ENCODE measurements at places on chromosomes 6 and 20.
A peak's percentile ranks its signal among the peaks of the same experiment; 100 is the strongest.

- DNase-seq, result peak; percentile 21
Measured at GRCh38 chr6:37313723-37314486, 39.9 kb upstream of the RNF8 start.

GRCh38 chr6:25316626-25317025 lies 37.5 kb downstream of the CARMIL1 start:
- no peak for DNase-seq

- DNase-seq, result peak; percentile 24
Measured at GRCh38 chr20:46624946-46625345, 26.3 kb downstream of the SLC13A3 start.

DNA sequence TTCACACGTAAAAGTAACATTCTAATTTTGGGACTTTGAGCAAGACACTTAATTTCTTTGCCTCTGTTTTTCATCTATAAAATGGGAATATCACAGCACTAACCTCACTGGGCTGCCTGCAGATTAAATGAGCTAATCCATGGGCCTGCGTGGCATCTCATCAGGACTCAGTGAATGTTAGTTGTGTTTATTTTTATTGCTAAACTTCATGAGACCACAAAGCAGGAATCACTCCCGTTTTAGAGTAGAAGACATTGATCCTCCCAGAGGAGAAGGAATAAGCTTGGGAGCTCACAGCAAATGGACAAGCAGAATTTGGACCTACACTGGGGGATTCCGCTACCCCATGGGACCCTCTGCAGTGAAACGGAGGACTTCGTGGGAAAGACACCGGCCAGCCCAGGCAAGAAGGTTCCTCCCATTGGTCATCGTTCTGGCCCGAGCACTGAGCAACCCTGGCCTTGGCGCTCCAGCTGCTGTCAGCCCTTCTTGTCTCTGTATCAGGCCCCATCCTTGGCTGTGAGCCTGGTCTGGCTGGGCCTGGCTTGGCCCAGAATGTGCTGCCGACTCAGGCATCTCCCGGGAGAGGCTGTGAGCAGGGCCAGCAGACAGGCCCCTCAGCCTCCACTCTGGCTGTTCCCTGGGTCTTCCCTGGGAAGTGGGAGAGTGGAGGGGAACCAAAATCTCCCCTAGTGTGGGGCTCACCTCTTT lies 79.8 kb downstream of the NFATC2 start:
- DNase-seq, result no peak

GRCh38 chr6:113734982-113735381 lies 122.2 kb upstream of the MARCKS start:
- peak; percentile 75 for DNase-seq

DNA sequence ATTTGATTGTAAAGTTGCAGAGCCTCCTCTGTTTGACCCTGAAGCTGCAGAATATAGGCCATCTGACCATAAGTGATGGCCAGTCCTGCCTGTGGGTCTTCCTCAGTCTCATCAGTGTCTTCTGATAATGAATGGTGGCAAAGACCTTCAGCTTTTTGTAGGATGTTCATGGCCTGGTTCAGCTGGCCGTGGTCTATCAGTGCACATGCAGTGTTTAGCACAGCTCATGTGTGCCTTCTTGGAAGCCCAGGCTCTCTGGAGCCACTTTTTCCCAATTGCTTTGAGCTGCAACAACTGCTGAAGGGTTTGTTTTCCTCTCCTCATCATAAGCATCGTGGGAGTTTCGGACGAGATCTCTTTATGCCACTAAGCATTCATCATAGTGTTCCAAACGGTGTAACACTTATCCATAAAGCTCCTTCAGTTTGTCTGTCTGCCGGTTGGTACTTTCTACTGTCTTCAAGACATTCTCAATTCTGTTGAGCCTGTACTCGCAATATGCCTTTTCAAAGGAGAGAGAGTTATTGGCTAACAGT lies 70.1 kb upstream of the TULP4 start:
- no peak for DNase-seq

DNA sequence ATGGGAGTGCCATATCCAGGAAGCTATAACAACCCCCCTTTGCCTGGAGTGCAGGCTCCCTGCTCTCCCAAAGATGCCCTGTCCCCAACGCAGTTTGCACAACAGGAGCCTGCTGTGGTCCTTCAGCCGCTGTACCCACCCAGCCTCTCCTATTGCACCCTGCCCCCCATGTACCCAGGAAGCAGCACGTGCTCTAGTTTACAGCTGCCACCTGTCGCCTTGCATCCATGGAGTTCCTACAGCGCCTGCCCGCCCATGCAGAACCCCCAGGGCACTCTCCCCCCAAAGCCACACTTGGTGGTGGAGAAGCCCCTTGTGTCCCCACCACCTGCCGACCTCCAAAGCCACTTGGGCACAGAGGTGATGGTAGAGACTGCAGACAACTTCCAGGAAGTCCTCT lies 56.7 kb upstream of the TMEM181 start:
- DNase-seq, result no peak

GRCh38 chr6:138339024-138339423 lies 38.7 kb upstream of the SMIM28 start:
- no peak for DNase-seq

GRCh38 chr20:48405909-48406308 lies 421.9 kb downstream of the PREX1 start:
- peak; percentile 42 for DNase-seq

DNA sequence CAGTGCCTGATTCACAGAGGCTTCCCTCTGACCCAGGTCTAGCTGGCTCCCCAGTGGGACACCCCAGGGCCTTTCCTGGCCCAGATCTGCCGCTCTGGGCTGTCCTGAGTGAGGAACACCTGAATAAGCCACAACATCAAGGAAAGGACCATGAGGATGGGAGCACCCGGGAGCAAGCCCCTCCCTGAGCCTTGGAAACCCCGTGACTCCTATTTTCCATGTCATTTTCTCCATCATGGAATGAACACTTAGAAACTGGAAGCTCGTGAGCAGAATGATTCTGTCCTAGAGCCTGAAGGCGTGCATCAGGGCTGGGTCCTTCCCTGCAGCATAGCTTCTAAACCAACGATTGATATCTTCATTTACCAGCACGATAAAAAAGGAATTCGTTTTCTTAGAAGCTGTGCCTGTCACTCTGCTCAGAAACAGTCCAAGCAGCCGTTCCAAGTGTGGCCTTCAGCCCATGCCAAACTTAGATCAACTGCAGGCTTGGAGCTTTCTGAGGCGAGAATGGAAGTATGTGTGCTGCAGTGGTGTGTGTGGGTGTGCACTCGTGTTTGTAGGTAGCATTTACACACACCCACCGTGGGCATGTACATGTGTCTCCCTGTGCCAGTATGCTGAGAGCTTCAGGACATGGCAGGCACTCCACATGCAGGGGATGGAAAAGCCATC lies 83.2 kb upstream of the FOXC1 start:
- DNase-seq, result peak; percentile 11

- no peak for DNase-seq
Measured at GRCh38 chr6:90811596-90812226, 224.8 kb upstream of the MAP3K7 start.

GRCh38 chr20:32360333-32360634 lies 2.2 kb downstream of the ASXL1 start:
- DNase-seq, result no peak

DNA sequence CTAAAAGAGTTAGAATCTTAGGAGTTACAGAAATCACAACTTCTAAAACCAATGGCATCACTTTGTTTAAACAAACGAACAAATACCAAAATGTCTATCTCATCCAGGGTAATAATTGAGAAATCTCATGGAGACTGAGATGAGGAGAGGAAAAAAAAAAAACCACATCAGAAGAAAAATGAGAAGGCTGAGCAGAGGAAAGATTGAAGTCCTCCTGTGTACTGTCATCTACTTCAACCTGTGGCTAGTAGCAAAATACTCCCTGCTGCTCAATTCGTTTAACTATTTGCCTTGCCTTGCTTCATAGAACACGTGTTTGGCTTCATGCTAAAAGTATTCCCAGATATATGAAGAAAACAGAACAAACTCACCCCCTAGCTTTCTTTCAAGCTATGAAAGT lies 143.7 kb downstream of the PDE10A start:
- no peak for DNase-seq

DNA sequence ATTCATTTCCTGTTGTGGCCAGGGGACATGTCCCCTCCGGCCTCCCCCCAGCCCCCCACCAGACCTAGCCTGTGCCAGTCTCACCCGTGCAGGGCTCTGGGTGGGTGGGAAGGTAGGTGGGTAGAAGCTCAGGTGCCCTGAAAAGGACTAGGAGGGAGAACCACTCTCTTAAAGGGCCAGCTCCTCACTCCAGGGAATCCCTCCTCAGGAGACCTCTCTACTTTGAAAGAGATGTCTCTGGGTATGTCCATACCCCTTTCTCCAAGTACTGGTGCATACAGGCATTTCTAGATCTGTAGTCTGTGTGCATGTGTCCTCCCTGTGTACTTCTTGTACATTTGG lies 60.8 kb upstream of the EPB41L1 start:
- DNase-seq, result no peak

- DNase-seq, result no peak
Measured at GRCh38 chr6:114033606-114034005, 62.7 kb upstream of the HDAC2 start.

DNA sequence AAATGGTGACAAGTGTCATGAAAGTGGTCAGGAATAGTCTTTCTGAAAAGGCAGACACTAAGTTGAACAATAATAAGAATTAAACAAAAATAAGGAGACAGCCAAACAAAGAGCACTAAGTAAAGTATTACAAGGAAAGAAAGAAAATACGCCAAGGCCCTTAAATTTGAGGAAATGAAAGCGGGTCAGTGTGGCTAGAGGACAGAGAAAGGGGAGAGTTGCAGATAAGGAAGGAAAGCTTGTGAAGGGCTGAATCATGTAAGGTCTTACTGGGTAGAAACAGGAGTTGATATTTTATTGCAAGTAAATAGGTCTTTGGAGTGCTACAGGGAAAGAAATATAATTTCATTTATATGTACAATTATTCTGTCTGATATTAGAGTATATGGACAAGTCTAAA lies 732.1 kb downstream of the EPHA7 start:
- DNase-seq, result no peak

DNA sequence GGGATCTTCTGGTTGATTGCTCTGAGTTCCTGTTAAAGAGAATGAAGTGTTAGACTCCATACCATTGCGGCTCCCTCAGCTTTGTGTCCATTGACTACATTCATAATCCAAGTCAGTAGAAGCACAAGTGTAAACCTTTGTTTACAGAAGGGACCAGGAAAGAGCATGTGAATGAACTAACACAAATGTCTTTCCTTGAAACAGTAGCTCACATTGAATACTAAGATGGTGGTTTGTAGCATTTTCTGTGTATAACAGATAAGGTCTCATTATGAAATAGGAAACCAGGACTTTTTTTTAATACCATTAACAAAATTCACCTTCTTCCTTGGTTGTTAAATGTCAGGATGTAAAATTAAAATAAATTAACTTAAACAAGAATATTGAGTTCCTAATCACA lies 8.4 kb downstream of the STXBP5 start:
- DNase-seq, result no peak

GRCh38 chr20:532530-532929 lies 11.1 kb downstream of the CSNK2A1 start:
- no peak for DNase-seq

DNA sequence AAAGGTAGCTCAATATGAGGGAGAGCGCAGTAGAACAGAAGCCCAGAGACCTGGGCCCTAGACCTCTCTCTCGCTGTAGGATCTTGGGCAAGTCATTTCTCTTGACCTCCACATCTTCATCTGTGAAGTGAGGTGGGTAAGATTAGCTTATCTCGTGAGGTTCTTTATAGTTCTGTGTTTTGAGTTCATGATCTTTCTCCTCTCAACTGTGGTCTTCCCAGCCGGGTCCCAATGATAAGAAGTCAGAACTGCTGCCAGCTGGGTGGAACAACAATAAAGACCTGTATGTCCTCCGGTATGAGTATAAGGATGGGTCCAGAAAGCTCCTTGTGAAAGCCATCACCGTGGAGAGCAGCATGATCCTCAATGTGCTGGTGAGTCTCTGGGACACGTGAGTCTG lies 6.9 kb downstream of the PSMF1 start:
- no peak for DNase-seq

GRCh38 chr6:81766482-81767069 lies 14.1 kb upstream of the TENT5A start:
- DNase-seq, result peak; percentile 95

DNA sequence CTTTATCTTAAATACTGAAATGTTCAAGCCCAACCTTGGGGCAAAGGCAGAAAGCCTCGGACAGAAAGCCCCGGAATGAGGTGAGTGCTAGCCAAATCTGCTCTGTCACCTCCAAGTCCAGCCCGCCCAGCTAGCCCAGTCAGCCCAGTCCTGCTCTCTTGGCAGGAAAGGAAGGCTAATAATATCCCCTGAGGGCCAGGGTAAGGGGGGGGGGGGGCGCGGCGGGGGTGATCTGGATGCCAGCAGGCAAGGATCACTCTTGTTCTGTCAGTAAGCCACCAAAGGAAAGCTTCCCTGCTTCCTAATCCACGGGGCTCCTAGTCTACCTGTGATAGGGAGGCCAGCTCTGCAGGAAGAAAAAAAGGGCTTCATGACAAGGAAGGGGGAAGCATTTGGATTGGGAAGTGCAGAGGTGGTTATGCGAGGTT lies 1.1 kb downstream of the NDRG3 start:
- DNase-seq, result no peak

DNA sequence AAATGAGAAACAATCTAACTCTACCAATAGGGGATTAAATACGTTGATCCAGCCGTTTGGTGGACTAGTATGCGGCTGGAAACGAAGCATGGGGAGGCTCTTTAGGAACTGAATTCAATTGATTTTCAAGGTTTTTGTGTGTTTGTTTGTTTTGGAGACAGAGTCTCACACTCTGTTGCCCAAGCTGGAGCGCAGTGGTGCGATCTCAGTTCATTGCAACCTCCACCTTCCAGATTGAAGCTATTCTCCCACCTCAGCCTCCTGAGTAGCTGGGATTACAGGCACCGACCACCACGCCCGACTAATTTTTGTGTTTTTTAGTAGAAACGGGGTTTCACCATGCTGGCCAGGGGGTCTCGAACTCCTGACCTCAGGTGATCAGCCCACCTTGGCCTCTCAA lies 7.1 kb downstream of the CNPY3 start:
- no peak for DNase-seq

DNA sequence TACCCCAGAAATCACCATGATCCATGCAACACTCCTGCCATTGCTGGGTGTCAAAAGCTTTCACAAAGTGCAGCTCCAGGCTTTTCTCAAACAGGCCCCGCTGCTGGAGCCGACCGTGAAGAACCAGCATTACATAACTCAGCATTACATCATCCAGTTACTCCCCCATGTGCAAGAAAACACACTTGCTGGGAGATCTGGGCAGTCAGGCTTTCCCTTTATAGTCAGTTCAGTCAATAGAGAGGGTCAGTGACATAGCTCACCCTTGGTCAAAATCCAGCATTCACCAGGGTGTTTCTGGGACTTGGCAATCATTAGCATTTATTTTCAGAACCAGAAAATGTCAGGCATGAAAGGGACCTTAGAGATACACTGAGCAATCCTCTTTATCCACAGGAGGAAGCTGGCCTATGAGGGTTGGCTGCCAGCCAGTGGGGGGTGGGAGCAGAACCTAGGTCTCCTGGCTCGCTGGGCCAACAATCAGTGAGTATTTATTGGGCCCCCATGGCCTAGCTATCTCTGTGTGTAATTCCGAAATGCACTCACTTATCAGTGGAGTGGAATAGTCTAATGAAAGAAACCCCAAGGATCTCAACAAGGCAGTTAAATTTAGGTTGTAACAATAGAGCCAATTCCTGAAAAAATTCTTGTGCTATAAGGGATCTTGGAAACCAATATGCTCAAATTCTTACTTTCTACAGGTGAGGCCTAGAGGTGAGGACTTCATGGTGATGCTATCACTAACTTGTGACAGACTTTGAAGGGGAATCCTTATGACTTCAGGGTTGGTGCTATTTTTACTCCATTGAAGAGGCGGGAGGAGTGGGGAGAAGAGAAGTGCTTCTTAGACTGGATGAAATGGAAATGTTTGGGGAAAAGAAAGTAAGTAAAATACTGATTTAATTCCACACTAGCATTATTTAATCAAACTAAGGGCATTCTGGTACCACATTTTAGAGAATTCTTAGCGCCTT lies 54.6 kb downstream of the LYRM4 start:
- peak; percentile 48 for DNase-seq
